ENCODE measurements at places on chromosomes 5 and 9.

- no peak for DNase-seq
Observed at GRCh38 chr9:1098551-1098950, 48.4 kb downstream of the DMRT2 start.

- no peak for DNase-seq
Observed at GRCh38 chr5:159412284-159413046, 82.2 kb upstream of the IL12B start.

DNA sequence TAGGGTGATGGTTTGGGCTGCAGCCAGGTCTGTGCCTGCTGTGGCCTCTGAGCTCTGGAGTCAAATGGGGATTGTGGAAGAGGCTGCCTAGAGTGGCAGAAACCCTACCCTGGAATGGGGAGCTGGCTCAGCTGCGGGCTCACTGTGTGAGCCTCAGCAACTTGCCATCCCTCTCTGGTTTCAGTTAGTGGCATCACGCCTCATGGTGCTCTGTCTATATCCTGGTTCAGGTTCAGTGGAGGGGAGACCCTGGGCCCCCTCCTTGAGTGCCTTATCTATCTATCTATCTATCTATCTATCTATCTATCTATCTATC is 132.6 kb downstream of the PHF2 start:
- no peak for DNase-seq

GRCh38 chr5:44719856-44720255 is 88.9 kb upstream of the MRPS30 start:
- no peak for DNase-seq

GRCh38 chr5:172876578-172876977 is 42.5 kb downstream of the ERGIC1 start:
- no peak for DNase-seq

GRCh38 chr9:97560851-97561250 is 59.4 kb downstream of the TMOD1 start:
- DNase-seq = no peak

GRCh38 chr9:113640418-113640817 is 176.9 kb downstream of the RGS3 start:
- DNase-seq = no peak

DNA sequence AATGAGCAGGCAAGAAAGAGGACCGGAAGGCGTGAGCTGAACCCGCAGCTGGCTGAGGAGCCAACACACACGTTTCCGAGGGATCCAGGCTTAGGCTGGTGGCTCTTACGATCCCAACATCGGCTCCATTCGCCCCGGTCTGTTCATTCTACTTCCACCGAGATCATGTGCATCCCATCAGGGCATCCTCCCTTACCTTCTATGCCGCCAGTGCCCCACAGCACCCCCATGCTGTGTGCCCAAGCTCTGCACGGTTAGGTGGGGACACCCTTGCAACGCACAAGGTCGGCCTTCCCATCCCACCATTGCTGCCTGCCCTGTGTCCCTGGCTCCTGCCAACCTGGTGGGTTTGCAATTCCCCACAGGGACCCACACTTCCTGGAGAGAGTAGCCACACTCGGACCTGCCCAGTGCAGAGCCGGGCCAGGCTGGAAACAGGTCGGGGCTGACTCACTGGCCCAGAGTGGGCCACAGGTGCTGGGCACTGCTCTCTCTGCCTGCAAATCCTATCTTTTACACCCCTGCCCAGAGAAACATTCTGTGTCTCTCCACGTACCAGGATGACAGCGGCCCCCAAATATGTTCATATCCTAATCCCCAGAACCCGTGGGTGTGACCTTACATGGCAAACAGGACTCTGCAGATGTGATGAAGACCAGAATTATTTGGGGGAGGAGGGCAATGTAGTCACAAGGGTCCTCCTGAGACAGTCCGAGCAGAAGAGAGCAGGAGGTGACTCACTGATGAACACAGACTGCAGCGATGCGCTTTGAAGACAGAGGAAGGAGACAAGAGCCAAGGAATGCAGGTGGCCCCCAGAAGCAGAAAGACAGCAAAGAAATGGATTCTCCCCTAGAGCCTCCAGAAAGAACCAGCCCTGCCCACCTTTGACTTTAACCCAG is 182.2 kb downstream of the AUH start:
- DNase-seq = no peak

DNA sequence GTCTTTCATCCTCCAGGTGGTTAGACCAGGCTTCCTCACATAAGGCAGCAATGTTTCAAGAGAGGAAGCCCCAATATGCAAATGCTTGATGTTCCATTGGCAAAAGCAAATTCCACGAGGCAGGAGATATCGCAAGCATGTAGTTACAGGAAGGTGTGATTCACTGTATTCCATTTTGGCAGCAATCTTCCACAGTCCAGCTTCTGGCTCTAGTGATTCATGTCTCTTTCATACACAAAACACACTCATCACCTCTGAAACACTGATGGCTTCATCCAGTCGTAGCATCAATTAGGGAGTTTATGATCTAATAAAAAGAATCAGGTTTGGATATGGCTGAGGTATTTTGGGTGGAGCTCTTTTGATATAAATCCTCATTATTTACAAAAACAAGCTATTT is 552.2 kb upstream of the RIOK2 start:
- no peak for DNase-seq

- no peak for DNase-seq
Observed at GRCh38 chr5:14364576-14365472, 216.8 kb upstream of the OTULINL start.

DNA sequence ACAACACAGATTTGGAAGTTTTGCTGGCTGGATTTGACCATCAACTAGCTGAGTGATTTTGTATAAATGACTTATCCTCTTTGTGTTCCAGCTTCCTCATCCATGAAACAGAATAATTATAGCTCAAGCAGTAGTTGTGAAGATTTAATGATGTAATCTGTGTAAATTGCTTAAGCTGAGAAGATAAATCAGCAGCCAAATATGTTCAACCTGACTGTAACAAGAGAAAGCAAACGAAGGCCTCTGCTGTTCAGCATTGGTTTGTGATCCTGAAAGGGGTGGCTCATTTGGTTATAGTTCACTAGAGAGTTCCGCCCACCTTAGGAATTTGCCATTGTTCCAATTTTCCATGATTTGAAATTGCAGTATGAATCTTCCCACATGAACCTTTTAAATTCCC is 75.7 kb upstream of the CCDC112 start:
- no peak for DNase-seq

GRCh38 chr9:120982836-120983235 is 56.2 kb upstream of the TRAF1 start:
- no peak for DNase-seq

DNA sequence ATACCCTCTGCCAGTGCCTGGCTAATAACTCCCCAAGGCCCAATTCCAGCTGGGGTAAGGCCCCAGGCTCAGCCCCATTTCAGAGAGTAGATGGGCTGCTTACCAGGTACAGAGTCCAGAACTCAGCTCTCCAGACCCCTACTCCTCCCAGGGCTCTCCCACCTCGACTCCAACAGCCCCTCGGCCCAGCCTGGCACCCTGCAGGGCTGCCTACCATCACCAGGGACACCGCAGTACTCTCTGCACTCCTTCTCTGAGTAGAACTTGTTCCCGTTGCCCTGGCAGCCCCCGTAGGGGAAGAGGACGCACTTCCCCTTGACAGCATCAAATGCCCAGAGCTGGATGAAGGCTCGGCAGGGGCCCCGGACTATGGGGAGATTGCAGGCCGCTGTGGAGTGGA is 17.4 kb downstream of the AMBP start:
- no peak for DNase-seq

- no peak for DNase-seq
Observed at GRCh38 chr5:14242447-14242846, 99.3 kb downstream of the TRIO start.

GRCh38 chr5:181281077-181281983 is 20.4 kb upstream of the TRIM52 start:
- no peak for DNase-seq

- no peak for DNase-seq
Observed at GRCh38 chr5:88675708-88676636, 207.0 kb downstream of the MEF2C start.

- no peak for DNase-seq
Observed at GRCh38 chr9:128923493-128923883, 2.7 kb downstream of the PHYHD1 start.

DNA sequence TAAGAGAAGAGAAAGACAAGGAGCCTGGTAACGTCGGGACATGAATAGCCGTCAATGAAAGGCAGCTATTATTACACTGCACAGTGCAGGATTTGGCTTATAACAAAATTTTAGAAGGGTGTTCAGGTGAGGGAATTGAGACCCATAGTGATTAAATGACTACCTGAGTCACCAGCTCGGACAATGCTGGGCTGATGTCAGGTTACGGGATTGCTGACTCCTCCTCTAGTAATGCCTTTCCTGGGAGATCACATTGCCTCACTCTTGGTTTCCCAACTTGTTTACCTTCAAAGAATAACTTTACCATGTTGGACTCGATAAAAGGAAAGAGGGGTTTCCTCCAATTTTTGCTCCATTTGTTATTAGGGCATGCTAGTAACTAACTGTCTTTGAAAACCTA is 132.6 kb downstream of the GHR start:
- no peak for DNase-seq

DNA sequence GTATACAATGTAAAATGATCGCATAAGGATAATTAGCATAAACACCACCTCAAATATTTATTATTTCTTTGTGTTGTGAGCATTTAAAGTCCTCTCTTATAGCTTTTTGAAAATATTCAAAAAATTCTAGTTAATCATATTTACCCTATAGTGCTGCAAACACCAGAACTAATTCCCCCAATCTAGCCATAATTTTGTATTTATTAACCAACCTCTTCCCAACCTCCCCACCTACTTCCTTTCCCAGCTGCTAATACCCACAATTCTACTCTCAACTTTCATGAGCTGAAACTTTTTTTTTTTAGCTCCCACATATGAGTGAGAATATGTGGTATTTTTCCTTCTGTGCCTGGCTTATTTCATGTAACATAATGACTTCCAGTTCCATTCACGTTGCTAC is 317.8 kb upstream of the ATP10B start:
- DNase-seq = no peak

DNA sequence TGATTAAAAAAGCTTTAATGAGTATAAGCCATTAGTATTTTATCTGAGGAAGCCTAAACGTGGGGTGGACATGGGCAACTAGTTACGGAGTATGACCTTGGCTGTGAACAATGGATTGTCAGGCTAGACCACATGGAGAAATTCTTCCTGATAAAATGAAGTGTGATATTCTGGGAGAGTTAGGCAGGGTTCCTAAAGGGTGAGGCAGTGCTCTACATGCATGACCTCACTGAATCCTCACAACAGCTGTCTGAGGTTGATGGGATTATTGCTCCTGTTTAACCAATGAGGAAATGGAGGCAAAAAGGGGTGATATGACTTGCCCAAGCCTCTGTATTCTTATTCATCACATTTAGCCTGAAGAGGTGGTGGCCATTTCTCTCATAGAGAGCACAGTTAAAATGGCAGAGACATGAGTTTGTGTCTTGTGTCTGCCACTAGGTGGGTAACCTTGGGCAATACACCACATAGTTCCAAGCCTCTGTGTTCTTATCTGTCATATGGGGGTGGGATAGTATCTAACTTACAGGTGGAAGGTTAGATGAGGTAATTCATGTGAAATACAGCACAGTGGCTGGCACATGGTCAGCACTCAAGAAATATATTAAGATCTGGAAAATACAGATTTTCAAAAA is 96.1 kb upstream of the NR3C1 start:
- DNase-seq = no peak

DNA sequence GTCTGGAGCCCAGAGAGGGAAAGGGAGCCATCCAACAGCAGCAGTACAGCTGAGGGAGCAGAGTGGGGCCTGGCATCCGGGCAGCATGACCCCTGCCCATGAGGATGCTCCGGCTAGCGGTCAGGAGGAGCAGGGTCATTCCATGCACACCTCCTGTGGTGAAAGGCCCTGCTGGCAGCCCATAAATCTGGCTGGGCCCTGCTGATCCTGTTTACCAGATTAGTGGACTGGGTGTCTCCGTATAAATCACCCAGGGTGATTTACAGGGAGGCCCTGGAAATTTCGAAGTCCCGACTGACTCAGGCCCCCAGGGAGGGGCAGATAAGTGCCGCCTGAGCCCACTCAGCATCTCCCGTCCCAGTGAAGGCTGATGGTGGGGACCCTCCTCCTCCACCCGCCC is 117.6 kb upstream of the HAND1 start:
- DNase-seq = no peak

DNA sequence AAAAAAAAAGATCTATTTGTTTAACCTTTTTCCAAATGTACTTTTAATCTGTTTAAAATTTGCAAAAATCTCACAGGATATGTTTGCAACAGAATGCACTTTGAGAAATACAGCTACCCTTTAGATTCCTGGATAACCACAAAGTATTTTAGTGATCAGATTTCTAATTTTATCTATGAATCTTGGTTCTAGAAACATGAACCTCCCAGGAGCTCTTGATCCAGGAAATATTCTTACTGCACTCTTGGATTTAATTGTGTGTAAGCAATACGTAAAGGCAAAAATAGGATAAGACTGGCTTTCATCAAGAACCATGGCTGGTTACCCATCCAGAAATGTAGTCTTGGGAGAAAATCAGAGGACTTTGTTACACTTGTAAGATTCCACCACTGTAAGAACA is 1581.8 kb upstream of the WWC1 start:
- no peak for DNase-seq

- no peak for DNase-seq
Observed at GRCh38 chr9:104232781-104233341, 138.8 kb downstream of the SMC2 start.

- DNase-seq = no peak
Observed at GRCh38 chr9:83724436-83724835, 16.7 kb upstream of the UBQLN1 start.

DNA sequence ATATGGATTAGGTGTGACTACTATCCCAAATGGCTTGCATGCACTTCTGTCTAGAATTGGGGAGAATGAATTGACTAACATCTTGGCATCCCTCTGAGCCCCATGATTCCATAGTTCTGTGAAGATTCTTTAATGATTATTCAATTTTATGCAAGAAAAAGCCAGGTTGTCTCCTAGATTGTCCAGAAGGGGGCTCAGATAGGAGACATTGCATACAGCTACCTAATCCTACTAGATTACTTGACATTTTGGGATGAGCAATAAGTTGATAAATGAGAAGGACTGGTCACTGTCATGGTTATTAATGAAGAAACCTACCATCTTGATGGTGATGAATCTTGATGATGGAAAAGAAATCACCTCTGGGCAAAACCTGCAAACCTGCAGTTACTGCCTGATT is 117.0 kb downstream of the CARTPT start:
- no peak for DNase-seq

DNA sequence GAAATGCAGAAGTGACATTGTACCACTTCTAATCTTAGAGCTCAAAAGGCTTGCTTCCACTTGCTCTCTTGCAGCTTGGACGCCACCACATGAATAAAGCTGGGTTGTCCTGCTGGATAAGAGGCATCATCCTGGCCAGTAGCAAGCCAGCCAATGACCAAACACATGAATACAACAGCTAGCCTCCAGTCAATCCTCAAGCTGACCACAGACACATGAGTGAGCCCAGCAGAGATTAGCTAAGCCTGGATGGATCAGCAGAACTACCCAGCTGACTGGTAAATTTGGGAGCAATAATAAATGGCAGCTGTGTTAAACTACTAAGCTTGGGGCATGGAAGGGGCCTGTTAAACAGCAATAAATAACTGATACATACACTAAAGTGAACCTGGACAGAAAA is 121.1 kb upstream of the SLC12A2 start:
- no peak for DNase-seq

- no peak for DNase-seq
Observed at GRCh38 chr9:115615821-115616665, 498.1 kb upstream of the TNC start.

- DNase-seq = no peak
Observed at GRCh38 chr9:75855509-75855908, 35.0 kb upstream of the PCSK5 start.
